Hepatic stellate cell (primary cell): ENCODE measurements at places on chromosomes 5 and 9.

DNA sequence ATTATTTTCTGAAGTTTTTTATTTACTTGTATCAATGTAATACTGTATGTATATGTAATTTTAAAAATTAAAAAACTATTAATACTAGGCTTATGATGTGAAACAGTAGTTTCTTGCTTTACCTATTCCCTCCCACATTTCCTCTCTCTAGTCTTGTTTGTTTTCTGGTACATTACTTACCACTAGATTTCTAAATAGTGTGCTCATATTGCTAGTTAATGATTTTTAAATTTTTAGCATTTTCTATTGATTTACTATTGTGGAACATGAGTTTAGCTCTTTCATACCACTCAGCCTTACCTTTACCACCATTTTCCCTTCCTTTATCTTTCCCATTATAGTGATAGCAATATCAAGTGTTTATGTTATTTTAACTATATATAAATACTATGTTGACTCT lies 39.3 kb downstream of the UBE2R2 start:
- DNase-seq: no peak

- no peak for DNase-seq
These were observed 57.9 kb downstream of the DOCK8 start for GRCh38 chr9:272251-273213.

DNA sequence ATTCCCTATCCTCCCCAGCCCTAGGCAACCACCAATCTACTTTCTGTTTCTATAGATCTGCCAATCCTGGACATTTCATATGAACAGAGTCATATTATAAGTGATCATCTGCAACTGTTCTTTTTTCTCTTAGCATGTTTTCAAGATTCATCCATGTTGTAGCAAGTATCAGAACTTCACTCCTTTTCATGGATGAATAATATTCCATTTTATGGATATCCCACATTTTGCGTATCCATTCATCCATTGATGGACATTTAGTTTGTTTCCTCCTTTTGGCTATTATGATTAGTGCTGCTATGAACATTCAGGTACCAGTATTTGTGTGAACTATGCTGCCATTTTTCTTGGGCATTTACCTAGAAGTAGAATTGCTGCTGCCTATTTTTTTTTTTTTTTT lies 51.3 kb upstream of the HAND1 start:
- no peak for DNase-seq

DNA sequence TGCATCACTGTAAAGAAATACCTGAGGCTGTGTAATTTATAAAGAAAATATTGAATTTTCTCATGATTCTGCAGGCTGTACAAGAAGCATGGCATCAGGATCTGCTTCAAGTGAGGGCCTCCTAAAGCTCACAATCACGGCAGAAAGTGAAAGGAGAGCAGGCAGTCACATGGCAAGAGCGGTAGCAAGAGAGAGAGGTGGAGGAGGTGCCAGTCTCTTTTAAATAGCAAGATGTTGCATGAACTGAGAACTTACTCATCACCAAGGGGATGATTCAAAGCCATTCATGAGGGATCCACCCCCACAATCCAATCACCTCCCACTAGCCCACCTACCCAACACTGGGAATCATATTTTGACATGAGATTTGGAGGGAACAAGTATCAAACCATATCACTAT lies 184.5 kb upstream of the PAPPA start:
- DNase-seq: no peak

- DNase-seq: peak; percentile 50
These were observed 8.3 kb downstream of the OTP start for GRCh38 chr5:77630114-77630680.

- no peak for DNase-seq
These were observed 77.3 kb upstream of the MAP3K1 start for GRCh38 chr5:56737951-56738606.

- DNase-seq: no peak
These were observed 3.4 kb downstream of the PCDHGC5 start for GRCh38 chr5:141492168-141492885.

DNA sequence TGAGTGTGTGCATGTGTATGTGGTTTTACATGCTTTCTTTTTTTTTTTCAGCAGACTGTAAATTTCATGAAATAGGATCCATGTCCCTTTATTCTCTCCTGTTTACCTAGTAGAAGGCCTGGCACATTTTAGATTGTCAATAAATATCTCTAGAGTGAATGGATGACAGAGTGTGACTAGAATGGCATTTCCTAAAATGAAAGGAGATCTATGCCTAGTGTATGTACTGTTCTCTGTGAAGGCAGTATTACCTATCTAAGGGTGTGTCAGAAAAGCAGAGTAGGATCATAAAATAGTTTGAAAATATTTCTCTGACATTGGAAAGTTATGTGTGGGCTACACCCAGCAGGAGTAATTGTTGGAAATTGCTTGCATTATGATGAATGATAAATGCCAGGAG lies 1876.0 kb upstream of the C9orf72 start:
- DNase-seq: no peak

DNA sequence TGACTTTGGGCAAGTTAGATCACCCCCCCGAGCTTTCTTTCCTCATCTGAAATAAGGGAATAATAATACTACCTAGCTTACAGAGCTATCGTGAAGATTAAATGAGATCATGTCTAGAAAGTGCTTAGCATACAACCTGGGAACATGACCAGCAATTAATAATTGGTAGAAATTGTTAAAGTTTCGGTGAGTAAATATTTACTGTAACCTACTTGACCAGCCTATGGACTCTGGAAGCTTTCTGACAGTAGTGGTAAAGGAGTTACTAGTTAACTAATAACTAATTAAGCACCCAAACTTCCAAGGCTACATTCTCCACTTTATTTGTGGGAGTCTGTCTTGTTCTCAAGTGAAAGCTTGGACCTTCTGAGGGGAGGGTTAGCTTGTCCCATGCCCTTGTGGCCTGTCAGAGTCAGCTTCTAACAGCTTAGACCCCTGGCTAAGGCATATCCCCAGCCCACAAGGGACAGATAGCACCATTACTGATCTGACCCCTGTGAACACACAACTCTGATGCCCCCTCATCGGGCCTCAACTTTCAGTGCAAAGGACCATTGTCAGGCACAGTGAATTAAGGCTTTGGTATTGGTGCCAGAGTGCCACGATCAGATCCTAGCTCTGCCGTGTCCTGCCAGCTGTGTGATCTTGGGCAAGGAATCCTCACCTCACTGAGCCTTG lies 58.7 kb upstream of the SAP30L start:
- no peak for DNase-seq

DNA sequence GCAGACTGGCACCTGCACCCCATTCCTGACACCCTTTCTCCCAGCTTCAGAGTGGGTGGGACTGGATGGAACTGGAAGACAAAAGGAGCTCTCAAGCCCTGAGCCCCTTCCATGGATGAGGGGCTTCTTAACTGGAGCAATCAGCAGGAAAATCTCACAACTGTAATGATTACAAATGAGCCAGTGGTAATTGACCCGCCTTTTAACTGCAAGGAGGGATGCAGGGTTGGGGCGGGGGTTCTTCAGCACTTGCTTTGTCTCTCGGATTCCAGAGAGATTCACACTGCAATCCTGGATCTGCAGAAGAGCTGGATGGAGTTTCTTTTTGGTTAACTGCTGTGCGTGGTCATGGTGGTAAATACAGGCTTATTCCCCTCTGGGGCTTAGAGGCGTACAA lies 160.1 kb upstream of the SHB start:
- DNase-seq: no peak

DNA sequence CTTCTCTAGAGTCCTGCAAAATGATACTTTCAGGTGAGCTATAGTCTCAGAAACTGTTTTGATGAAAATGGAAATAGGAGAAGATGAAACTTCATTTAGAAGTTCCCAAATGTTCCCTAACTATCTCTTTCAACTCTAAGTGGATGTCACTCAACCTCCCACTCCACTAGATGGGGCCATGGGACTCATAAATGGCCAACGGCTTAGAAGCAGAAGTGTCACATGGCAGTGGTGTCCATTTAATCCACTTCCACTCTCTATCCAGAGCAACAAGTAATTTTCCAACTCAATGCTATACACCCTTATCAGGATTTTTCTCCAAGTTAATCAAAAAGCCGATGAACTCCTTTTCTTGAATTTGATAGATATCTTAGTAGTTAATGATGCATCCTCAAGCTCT lies 295.7 kb downstream of the EDIL3 start:
- DNase-seq: peak; percentile 3

DNA sequence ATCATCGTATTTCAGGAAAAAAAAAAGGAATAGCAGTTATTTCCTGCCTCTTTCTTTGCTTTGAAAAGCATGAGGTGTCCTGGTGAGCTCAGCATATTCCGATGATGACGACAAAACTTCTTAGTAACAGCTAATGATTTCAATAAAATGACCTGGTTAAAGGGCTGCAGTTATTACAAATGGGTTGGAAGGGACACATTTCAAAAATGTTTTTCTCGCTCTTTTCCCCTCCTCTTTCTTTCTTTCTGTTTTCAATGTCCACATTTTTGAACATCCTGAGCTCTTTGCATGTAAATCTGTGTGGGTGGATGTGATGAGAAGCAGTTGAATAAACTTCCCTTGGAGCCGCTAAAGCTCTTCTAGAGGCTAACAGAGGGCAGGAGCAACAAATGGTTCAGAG lies 186.8 kb upstream of the SLC27A6 start:
- DNase-seq: no peak

DNA sequence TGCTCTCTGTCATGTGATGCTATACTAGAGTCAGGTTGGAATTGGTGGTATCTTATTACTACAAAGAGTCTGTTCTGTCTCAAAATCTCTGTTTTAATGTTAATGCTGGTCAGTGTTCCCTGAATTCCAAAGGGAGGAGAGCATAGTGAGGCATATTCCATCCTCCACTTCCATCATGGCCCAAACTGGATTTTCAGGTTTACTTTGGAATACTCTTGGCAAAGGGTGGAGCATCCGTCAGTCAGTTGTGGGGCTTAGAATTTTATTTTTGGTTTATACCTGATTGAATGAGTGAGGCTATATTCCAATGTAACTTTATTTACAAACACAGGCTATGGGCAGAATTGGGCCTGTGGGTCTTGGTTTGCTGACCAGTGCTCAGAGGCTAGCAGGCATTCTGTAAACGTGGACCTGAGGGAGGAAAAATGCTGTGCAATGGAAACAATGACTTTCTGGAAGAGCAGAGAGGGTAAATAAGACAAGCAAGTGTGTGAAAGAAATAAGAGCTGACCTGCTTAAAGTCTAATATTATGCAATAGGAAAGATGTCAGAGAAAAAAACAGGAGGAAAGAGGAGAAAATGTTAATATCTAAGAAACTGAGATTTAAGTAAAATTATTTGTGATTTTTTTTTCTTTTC lies 106.2 kb upstream of the CLINT1 start:
- no peak for DNase-seq
